ENCODE measurements at places on chromosomes 11 and 22.

DNA sequence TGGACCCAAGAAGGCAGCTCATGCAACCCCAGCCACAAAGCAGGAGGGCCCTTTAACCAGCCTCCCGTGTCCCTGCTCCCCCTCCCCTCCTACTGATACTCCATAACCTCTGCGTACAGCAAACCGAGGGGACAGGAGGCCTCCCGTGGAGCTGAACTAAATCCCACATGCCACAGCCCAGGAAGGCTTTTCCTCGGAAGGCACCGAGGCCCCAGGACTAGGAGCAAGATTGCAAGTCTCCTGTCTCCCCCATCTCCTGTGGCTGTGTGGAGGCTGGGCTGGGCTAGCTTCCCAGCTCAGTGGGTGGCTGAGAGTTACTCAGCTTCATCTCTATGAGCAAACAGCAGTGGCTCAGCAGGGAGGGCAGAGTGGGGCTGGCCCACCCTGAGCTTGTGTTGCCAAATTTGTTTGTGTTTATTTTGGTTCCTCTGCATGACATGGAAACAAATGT is 62.7 kb upstream of the NECTIN1 start:
- DNase-seq = peak; percentile 38

DNA sequence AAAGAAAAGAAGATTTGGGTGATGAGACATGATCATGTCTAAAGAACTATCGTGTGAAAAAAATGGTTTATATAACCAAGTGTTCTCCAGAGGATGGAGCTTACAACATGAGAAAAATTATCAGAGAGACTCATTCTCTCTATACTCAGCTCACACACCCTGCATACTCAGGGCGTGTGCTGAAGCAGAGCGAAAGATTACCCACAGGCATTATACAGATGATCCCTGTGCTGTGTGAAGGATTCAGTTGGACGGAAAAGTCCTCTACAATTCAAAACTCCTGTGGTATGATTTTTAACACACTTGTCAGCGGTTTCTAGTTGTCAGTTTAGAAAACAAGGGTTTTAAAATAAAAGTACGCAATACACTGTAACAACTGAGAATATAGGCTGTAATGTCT is 267.3 kb downstream of the DLG2 start:
- no peak for DNase-seq

- DNase-seq = no peak
Measured at GRCh38 chr11:12602421-12602820, 71.8 kb upstream of the TEAD1 start.

DNA sequence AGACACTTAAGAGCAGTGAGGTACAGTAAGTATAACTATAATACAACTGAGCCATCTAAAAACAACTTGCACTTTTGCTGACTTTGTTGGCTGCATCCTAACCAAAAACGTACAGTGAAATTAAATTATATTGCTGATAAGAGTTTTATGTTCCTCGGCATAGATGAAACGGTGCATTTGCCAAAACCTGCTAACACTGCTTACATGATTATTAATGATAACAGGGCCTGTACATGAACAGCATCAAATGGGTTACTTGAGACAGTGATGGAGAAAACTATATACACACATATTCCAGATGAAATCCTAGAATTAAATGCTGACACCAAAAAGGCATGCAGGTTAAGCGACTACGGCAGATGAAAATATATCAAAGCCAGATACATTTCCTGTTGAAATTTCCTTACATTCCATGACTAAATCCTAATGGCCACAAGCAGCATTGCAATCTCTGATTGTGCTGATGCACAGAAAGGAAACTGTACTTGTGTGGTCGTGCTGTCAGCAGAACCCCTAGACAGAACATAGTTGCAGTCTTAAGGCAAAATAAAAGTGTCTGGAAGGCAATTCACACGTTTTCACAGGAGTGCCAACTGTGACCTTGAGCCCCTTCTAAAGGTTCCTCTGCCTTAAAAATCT is 143.9 kb downstream of the CADM1 start:
- no peak for DNase-seq

DNA sequence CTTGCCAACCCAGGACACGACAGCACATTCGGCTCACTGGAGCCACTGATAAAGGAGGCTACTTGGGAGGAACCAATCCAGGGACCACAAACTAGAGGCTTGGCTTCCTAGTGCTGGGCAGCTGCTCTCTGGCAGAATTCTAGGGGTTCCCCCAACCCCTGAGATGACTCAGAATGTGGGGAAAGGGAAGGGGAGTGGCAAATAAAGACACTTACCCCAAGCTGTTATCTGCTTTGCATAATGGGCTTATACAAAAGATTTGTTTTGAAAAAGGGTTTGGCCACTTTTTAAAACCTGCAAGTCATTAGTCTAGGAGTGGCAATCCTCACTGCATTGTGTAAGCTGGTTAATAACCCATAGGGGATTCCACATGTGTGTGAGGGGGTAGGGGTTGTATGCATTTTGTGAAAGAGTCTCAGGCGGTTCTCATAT is 64.1 kb upstream of the LMO1 start:
- no peak for DNase-seq

DNA sequence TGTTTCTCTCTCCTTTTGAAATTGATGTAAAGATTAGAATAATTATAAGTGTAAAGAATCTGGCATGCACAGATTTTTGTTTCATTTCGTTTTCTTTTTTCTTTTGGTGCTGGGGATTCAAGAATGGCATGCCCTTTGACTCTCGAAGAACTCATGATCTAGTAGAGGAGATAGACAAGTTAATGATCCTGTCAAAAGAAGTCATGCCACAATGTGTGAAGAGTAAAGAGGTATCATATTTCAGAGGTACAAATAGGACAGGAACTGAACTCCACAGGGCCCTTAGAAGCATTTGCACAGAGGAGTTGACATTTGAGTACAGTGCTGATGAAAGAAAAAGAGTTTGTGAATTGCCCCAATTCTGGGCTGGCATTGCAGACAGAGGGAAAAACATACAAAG is 708.0 kb upstream of the ARHGAP42 start:
- DNase-seq = no peak

DNA sequence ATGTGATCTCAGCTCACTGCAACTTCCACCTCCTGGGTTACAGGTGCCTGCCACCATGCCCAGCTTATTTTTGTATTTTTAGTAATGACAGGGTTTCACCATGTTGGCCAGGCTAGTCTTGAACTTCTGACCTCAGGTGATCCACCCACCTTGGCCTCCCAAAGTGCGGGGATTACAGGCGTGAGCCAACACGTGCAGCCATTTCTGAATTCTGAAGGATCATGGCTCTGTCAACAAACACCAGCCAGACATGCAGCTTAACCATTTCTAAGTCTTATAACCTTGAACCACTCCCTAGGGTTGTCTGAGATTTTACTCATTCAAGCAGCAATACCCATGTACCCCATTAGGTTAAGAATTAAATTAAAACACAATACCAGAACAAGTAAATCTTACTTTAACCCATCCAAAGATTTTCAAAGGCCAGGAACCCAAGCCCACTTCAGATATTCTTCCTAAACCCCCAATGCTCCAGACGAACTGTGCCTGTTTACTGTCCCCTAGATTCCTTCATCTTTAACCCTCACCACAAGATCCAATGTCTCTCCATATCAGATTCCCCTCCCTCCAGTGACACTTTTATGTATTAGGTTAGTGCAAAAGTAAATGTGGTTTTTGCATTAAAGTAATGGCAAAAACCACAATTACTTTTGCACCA is 4.0 kb downstream of the RPS13 start:
- no peak for DNase-seq

DNA sequence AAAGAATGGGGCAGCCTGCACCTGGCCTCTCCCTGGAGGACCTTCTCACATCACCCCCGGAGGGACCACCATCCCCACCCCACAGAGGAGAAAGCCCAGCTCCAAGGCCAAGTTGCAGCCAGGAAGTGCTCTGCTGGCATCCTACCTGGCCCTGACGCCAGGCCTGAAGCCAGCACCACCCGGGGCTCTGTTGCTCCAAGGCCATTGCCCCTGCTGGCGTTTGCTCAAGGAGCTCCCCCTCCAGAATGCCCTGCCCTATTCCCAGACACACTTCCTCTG is 10.2 kb downstream of the RTN4R start:
- no peak for DNase-seq

GRCh38 chr11:61032824-61033223 is 61.3 kb downstream of the CD6 start:
- no peak for DNase-seq

DNA sequence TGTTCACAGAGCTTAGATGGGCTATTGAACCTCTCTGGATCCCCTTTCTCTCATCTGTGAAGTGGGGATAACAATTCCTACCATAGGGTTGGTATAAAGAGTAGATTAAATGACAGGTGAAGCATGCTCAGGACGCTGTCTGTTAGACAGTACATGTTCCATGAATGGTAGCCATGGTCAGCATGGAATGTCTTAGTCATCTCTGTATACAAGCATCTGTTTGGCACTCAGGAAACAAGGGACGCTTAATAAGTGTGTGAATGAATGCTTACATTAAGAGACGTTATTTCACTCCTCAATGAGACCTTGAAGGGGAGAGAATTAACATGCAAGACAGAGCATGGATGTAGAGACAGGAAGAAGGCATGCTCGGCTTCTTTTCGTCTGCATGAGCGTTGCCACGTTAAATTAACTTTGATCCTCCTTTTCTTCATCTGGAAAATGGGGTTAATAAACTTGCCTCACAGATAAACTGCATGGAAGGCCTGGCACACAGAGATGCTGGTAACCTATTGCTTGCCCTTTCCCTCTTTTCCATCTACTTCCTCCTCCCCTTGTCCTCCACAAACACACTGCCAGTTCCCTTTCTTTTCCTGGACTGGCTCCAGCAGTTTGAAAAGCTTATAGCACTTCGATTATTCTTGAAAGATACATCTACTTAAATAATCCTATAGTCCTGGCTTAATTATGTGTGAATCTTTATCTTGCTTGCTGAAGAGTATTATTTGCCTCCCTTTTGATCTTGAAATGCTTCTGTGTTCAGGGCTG is 267.2 kb upstream of the MTNR1B start:
- no peak for DNase-seq

- DNase-seq = no peak
Measured at GRCh38 chr11:116563712-116564047, 209.1 kb downstream of the BUD13 start.

GRCh38 chr11:74670171-74670570 is 61.1 kb downstream of the CHRDL2 start:
- no peak for DNase-seq

DNA sequence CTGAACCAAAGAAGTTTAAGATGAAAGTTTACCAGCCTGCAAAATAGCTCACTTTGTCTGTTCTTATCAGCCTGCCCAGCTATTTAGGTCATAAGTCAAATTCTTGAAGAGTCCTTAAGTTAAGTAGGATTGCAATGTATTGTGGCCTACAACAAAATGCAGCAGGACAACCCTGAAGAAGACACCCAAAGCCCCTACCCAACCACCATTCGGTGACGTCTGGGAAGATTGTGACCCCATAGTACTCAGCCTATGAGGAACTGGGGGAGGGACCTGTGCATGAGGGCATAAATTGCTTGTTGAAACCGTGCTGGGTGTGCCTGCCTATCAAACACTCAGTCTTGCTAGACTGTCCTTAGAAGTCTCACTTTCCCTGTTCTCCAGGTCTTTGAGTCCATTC is 50.5 kb upstream of the FDX1 start:
- DNase-seq = no peak

DNA sequence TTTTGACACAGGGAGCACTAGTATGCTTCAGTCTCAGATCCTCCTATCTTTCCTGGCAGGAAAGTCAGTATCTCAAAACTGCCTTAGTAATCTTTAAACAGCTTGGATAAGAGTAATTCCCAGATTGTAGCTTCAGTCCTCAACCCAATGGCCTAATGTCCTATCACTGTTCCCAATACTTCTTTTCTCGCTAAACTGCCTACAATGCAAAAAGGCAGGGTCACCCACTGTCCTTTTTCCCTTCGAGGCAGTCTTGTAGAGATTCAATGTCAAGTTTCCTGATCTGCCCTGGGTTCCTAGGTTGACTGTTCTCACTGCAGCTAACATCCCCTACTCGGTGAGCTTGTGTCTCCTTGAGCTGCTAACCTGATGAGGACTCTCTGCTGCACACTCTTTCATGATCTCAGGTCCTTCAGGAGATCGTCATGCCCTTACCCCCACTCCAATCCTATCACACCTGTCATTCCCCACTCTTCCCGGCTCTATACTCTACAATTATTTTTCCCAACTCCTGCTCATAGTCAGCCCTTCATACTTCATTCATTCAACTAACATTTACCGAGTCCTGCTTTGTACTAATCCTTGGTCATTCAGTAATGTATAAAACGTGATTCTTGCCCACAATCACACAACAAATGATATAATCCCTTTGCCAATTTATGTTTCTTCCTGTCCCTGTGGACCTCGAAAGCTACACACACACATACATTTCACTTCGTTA is 904 bp downstream of the C2CD3 start:
- no peak for DNase-seq

DNA sequence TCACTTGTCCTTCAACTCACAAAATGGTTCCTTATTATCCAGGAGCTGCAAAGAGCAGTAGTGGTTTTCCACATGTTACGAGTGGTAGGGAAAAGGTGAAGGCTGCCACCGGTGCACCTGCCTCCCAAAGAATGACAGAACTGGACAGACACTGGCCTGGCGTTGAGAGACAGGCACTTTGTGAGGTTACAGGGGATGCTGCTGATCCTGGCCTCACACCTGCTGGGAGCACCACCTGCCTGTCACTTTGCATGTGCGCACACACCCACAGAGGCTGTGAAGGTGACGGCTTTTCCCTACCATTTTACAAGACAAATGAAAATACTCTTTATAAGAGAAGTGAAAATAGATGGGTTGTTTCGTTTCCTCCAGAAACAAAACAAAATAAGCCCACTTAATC is 175.3 kb upstream of the B3GAT1 start:
- DNase-seq = no peak

DNA sequence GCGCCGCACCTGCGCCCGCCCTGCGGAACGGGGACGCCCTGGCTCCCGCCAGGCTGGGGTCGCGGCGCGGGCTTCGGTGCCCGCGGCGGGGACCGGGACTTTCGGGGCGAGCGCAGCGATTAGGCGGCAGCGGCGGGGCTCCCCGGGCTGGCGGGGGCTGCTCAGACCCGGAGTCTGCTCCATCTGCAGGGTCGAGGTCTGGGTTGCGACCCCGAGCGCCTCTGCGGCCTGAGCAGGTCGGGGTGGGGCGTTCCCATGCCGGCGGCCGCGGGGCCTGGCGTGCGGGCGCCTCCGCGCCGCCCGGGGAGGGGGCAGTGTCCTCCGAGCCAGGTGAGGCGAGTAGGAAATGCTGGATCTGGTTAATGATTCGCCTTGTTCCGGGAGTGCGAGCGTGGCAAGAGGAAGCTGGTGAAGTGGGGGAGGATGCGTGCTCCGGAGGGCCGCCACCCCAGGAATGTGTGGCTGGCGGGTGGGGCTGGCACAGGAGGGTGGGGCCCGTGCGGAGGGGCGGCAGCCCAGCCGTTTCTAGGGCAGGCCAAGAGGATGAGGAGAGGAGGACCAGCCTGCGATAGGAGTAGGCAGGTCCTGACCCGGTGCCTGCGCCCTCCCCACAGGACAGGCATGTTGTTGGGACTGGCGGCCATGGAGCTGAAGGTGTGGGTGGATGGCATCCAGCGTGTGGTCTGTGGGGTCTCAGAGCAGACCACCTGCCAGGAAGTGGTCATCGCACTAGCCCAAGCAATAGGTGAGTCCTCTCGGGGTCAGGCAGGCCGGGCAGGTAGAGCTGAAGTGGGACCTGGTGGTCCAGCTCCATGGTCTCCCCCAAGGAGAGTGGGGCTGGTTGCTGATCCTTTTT is 606 bp downstream of the RASSF7 start:
- DNase-seq = peak; percentile 56

GRCh38 chr11:38278457-38279141 is 1680.6 kb upstream of the RAG2 start:
- DNase-seq = no peak
